ENCODE measurements at places on chromosomes 5 and 9. TPM values are rescaled to one million over a fixed set of nuclear protein-coding genes. Genes with fewer than 3 reads are reported as not detected.

- DNase-seq = no peak
These were observed 61.6 kb downstream of the ANXA1 start for GRCh38 chr9:73213300-73213699.

GRCh38 chr5:135623186-135623715, 44.5 kb upstream of the CXCL14 start:
- DNase-seq = no peak

DNA sequence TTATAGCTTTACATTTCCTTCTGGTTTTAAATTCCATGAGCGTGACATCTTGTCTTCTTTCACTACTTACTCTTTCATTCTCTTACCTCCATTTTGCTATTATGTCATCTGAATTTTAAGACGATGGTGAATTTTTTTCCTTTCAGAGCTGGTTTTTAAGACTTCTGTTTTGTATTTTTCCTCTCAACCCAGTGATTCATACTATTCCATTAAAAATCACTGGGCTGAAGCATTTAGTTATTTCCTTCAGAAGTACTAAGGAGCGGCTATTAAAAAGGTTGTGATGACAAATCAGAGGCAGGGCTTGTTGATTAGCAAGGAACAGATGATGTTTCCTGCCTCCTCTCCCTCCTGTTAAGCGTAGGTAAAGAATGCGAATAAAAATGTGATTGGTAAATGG, 16.5 kb downstream of the AGXT2 start:
- no peak for DNase-seq

DNA sequence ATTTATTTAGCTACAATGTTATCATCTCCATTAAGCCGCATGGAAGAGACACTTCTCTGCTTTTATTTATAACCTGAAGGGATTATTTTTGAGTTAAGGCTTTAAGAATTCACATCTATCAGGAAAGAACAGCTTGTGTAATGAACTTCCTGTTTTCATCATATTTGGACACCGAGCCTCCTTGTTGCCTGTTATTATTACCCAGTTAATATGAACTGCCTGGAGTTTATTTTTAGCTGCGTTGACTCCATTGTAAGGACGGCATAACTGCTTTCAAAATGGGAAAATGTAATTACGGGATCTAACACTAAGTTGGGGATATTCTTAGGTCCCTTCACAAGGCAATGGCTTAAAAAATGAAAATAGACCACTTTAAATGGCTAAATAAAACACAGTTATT, 89.0 kb upstream of the NR4A3 start:
- DNase-seq = no peak

GRCh38 chr5:170757182-170757601, 26.3 kb upstream of the GABRP start:
- DNase-seq = no peak

DNA sequence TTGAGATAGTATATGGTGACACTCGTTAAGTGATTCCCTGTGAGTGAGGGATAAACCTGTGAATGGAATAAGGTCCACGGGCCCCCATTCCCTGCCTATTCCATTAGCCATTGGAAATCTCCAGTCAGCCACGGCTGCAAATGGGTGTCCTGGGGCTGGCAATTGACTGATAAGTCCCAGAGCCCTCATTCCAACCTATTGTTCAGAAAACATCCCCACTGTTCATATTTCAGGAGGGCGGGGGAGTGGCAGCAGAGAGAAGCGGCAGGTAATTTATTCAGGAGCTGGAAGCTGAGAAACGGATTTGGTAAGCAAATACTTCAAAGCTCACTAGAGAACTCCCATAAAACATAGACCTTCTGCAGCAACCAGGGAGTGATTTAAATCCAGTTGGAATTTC, 42.0 kb downstream of the TMEM174 start:
- DNase-seq = no peak

- DNase-seq = no peak
These were observed 39.1 kb upstream of the PJA2 start for GRCh38 chr5:109448838-109449237.

DNA sequence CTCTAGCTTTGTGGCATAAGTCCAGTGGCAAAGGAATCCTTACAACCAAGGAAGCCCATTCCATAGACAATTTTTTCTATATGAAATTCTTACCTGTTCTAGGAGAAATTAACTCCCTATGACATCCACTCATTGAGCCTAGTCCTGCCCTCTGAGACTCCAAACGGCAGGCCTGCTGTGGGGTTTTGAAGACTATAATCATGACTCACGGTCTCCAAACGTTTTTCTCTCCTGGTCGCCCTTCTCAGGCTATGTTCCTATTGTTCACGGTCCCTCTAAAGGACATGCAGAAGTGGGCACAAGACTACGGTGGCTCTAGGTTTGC, 611 bp downstream of the EXOSC3 start:
- DNase-seq = no peak

DNA sequence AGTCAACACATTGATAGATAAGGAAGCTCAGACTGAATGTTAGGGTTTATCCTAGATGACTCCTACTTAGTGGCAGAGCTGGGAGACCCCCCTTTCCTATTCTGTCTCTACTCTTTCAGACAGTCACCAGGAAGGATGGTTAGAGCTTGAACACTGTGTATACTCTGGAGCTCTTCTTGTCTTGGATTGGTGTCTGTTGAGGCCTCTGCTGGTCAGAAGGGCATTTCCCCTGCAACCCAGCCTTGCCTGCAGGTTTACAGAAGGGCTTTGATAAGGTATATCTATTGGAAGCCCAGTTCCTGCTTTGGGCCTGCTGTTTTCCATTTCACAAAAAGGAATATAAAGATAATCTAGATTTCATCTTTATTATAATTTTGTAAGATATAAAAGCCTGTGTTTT, 71.8 kb downstream of the KDM4C start:
- DNase-seq = no peak

DNA sequence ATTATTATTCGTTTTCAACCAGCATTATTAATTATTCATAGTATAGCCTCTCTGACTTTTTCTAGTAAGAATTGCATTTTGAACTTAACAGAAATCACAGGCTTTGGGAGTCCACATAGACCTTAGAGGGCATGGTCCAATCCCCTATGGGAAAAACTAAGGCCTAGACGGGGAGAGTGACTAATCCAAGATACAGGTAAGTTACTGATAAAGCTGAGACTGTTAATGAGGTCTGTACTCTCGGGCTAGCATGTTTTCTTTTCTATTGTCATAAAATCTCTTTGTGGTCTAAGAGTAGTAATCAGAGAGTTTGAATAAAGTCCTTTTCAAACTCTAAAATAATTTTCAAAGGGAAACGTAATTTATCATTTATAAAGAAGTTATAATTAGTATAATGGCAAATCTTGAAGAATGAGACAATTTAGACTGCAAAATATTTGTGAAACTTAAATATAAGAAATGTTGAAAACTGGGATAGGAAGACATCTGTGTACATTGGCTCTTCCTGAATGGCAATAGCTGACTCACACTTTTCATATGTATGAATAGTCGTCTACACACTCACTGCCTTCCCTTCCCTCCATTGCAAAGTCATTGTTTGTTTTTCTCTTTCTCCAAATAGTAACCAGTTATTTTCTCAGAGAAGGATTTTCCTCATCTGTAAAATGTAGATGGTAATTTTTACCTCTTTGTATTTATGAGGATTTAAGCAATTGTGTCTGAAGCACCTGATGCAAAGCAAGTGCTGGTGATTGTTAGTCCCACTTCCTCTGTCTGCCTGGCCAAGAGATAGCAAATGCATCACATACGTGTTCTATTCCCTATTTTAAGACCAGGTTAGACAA, 207.9 kb upstream of the CD180 start:
- no peak for DNase-seq

DNA sequence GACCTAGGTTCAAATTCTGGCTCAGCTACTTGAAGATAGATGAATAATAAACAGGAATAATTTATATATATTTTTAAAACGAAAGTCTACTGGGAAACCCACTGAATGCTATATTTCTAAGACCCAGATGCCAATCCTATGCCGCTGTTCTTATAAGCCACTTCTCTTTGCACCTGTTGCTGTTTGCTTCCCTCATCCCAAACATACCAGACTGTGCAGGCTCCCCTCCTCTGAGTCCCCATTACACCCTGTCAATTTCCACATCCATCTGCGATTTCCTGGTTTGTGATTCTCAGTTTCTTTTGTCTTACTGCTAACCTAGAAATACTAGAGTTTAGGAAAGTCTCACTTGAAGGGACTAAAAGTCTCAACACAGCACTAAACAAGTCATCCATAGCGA, 92.8 kb upstream of the CAST start:
- DNase-seq = no peak

DNA sequence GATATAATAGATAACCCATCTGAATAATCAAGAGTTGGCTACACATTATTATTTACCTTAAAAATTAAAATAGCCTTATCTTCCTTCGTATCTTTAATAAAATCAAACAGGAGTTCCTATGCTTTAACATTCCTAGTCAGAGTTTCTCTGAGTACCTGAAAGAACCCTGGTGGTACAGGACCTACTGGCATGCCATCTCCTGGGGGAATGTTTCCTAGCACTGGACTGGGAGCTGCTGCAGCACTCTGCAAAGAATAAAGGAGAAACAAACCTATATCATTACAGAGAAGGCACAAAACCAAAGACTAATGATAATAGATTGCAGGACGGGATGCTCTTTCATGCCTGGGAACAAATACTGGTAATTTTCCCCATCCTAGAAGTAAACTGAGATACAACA, 119.5 kb upstream of the ACOT12 start:
- DNase-seq = no peak

Gene MSANTD3
- total RNA-seq = 25.2 TPM

Gene NTNG2
- 0.28 TPM for total RNA-seq

Gene F12
- not detected for total RNA-seq

Gene ITGA1
- 222 TPM for total RNA-seq

Gene NPR3
- 7.2 TPM for total RNA-seq

Gene SYK
- 16.4 TPM for total RNA-seq
